ENCODE measurements at places on chromosomes 4 and X. TPM values are rescaled to one million over a fixed set of nuclear protein-coding genes. Genes with fewer than 3 reads are reported as not detected.

- no peak for DNase-seq
Observed at GRCh38 chrX:19672222-19672812, 157.0 kb upstream of the MAP3K15 start.

TMEM271 gene
- total RNA-seq = not detected

XAGE1A gene
- not detected for total RNA-seq

- DNase-seq = peak; percentile 10
Observed at GRCh38 chrX:135396566-135396965, 25.2 kb upstream of the SMIM10L2A start.

GRCh38 chr4:14916554-14917297, 85.6 kb upstream of the CPEB2 start:
- peak; percentile 78 for DNase-seq

PAGE2 gene
- not detected for total RNA-seq

GRCh38 chr4:71855944-71856343, 72.1 kb upstream of the GC start:
- DNase-seq = no peak

GRCh38 chrX:68982476-68982875, 153.7 kb downstream of the EFNB1 start:
- no peak for DNase-seq

TLR3 gene
- 8.0 TPM for total RNA-seq

GABRB1 gene
- total RNA-seq = not detected

FAM47B gene
- total RNA-seq = not detected

BEX2 gene
- total RNA-seq = 4.3 TPM

DNA sequence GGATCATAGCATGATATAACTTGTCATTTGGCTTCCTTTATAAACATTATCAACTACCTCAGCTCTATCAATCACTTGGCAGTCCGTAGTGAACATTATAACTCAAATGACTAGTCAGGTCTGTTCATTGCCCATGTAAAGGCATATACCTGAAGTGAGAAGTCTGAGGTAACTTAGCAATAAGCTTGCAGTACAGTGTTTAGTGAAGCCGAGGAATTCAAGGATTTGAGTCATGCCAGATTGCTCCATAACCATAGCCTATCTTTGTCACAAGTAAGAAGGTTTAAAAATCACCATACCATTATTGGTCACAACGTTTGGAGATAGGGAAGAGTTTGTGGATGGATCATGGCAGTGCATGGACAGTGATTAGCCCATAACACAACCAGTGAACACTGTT, 41.6 kb downstream of the AR start:
- DNase-seq = no peak

ATOH1 gene
- total RNA-seq = not detected

GRCh38 chr4:8341691-8342090, 72.1 kb downstream of the HTRA3 start:
- DNase-seq = no peak

ZNF185 gene
- 1.1 TPM for total RNA-seq

DNA sequence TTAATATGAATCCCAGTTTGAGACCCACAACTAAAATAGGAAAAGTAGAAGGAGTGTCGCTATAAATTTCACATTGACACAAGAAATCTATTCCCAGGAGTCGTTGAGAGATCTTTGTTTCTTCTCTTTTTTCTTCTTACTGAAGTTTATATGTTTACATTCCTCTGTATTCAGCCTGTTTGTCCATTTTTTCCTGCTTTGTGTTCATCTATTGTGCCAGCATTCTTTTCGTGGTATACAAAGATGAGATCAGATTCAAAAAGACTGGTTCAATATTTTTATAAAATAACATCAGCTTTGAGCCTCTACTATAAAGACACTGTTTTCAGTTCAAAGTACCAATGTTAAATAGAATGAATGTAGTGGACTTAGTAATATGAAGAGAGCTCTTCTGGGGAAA, 95.4 kb upstream of the MYOZ2 start:
- no peak for DNase-seq

GRCh38 chr4:6748286-6748685, 32.3 kb downstream of the BLOC1S4 start:
- no peak for DNase-seq

CFAP47 gene
- total RNA-seq = not detected

- DNase-seq = no peak
Observed at GRCh38 chr4:24923550-24923949, 10.7 kb upstream of the CCDC149 start.

- no peak for DNase-seq
Observed at GRCh38 chr4:6957148-6957520, 47.5 kb downstream of the TBC1D14 start.

TBC1D8B gene
- total RNA-seq = 12.3 TPM

DNA sequence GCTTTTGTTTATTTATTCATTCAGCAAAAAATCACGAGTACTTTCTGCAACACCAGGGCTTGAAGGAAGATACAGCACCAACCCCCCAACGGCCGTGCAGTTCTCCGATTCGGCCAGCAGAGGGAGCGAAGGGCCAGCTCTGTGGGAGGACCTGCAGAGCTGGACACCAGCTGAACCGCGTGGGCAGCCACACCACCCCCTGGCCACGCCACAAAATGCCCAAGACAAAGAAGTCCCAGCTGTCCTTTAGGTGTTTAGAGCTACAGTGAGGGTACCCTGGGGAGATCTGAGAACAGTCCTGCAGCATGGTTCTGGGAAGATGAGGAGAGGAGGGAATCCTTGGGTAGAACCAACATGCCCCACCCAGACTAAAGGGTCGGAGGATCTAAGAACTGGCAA, 83.1 kb downstream of the RELL1 start:
- DNase-seq = peak; percentile 90

GRCh38 chrX:30748342-30748960, 95.2 kb downstream of the GK start:
- DNase-seq = no peak

DNA sequence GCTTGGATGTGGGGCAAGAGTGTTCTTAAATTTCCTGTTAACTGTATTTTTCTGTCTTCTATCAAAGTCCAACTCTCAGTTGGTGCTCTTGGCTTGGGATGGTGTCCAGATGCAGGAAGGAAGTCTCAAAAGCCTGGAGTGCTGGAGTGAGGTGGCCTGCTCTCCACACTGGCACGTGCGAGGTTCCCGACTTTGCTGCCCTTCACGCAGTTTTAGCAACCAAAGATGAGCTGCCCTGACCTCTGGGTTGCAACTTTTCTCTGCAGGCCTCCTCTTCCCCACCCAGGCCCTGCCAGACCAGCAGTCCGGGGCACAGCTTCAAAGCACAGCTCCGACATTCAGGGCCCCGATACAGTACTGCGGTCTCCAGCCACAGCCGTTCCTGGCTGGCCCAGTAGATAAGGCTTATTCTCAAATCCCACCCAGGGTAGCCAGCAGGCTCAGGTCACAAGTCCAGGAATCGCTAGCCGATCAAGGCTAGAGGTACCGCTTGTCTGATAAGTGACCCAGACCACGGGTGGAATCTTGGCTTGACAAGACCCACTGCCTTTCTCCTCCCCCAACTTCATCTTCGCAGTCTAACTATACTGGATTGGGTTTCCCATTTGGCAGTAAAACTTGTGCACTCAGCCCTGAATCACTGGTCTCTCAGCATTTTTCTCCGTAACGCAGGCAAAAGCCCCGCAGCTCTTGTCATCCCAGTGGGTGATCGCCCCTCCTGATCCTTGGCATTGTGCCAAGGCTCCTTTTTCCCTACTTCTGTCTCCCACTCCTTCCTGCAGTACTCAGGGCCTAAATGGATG, 21.8 kb upstream of the JADE1 start:
- DNase-seq = peak; percentile 73

DNA sequence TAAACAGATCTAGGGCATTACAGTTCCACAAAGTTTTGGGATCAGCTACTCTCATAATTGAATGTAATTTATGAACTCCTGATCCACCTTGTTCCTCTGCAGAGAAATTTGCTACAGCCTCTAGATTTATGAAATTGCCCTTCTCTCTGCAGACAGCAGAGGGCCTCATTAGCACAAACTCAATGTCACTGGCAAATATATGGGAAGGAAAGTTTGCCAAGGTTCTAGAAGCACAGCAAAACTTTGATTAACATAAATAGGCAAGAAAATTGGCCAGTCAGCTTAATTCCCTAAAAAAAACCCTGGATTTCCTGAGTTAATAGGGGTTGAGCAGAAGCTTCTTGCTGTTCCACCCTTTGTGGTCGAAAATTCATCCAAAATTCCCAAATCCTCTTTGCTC, 31.5 kb downstream of the PRPS1 start:
- peak; percentile 58 for DNase-seq

SPARCL1 gene
- total RNA-seq = not detected

- no peak for DNase-seq
Observed at GRCh38 chr4:128221586-128221985, 66.0 kb downstream of the PGRMC2 start.

JAKMIP1 gene
- total RNA-seq = not detected

DNA sequence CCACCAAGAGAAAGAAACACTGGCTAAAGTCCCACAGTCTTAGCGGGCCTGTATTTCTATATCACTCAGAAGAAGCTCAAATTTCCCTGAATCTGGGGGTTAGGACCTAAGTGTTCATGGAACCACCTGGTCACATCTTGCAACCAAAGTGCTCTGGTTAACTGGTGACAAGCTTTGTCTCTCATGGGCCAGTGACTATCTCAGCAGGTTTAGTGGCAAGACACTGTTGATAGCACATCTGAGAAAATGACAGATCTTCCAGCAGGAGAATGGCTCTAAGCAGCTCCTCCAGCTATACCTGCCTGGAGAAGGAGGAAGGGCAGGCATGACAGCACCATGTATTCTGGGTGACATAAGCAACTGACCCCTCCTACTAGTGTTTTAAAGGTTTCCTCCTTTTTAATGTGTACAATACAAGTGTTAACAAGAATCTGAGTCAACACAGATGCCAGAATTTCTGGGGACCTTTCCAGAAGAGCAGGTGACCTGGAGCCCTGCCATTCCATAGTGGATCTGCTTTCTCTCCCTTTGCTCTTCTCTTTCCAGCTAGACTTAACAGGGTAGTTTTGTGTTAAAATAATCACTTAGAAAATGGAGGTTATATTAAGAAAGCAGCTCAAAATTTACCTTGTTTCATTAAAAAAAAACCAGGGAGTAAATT, 17.3 kb upstream of the QRFPR start:
- DNase-seq = no peak

- no peak for DNase-seq
Observed at GRCh38 chrX:9842541-9842940, 56.3 kb downstream of the SHROOM2 start.

DNA sequence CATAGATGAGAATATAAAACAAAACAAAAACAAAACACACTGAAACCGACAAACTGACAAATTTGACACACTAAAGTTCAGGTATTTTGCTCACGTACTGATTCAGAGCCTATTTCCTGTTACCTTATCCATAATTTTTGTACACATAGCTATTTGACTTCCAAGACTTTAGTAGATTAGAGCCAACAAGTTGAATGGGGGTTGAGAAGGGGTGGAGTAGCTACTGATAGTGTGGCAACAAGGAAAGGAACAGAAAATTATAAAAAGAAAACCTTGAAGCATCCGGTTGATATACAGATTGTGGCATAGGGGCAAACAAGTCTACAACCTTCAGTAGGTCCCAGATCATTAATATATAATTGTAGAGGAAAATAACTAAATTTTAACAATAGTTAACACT, 92.3 kb upstream of the RASGEF1B start:
- no peak for DNase-seq

GLUD2 gene
- total RNA-seq = 1.8 TPM

HDX gene
- total RNA-seq = 5.1 TPM

DNA sequence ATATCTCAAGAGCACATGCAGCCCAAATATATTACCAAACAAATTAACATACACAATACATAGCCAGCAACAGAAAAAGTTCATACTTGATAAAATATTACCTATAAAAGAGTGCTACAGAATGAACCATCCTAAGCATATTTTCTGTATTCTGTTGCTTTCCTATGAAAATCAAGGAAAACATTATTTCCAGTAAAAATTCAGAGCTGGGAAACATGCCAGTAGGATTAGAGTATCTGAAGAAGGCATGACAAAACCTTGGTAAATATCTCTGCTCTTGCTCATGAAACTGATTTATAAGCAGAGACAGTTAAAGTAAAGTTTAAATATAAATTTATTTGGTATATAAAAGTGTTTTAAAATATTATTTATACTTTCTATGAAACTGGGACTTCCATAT, 599.7 kb downstream of the ARAP2 start:
- DNase-seq = no peak

- DNase-seq = no peak
Observed at GRCh38 chrX:120293015-120293414, 18.2 kb downstream of the TMEM255A start.

ANK2 gene
- total RNA-seq = 68.4 TPM

GRCh38 chr4:174217273-174218126, 66.0 kb downstream of the FBXO8 start:
- peak; percentile 76 for DNase-seq

CTAG1A gene
- total RNA-seq = not detected

GRCh38 chr4:189278597-189279165, 662.0 kb upstream of the FRG1 start:
- no peak for DNase-seq

TMSB15B gene
- total RNA-seq = 3.8 TPM

GRCh38 chr4:172992648-172993378, 175.8 kb upstream of the GALNT7 start:
- no peak for DNase-seq

GRCh38 chr4:104915864-104916263, 230.8 kb upstream of the TET2 start:
- DNase-seq = no peak

BMPR1B gene
- 7.1 TPM for total RNA-seq

DNA sequence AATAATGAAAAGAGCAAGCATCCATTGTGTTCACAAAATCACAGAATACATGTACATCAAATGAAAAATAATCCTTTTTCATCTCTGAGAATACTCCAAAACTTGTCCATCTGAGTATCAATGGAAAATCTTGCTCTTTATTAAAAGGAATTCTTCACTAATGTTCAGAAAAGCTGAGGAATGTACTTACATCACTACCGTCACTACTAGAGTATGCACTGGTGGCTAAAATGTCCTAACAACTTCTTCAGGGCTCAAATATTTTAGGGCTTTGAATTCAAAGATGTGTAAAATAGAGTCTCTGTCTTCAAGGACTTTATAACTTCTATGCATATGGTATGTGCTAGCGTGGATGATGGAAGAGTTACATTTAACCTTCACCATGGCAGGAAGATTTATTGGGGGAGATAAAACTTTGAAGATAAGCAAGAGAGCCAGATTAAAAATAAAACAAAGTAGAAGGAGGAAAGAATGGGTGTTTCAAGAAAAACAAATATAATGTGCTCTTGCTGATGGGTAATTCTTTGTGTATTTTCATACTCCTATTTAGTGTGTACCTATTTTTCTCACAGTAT, 55.1 kb downstream of the DMD start:
- DNase-seq = no peak

All from osteoblast (primary cell).